ENCODE measurements at places on chromosomes 6 and 20.

DNA sequence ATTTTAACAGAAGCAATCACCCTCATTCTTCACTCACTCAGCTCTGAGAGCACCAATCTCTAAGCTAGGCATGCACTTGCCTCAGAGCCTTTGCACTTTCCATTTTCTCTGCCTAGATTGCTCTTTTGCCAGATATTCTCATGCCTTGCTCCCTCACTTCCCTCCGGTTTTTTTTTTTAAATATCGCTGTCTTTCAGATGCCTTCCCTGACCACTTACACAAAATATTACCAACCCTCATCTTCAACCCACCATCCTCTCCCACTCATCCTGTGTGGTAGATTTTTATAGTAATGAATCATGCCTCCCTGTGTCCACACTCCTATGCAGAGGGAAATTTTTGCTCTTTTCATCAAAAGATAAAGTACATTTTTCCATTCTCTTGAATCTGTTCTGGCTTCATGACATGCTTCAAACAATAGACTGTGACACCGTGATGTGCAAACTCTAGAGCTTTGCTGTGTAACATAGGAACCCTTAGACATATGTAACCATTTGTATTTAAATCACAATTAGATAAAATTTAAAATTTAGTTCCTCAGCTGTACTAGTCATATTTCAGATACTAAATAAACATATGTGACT lies 437.1 kb downstream of the UTRN start:
- peak; percentile 36 for ATAC-seq

GRCh38 chr20:1955217-1955616 lies 38.6 kb downstream of the PDYN start:
- ATAC-seq, result no peak

DNA sequence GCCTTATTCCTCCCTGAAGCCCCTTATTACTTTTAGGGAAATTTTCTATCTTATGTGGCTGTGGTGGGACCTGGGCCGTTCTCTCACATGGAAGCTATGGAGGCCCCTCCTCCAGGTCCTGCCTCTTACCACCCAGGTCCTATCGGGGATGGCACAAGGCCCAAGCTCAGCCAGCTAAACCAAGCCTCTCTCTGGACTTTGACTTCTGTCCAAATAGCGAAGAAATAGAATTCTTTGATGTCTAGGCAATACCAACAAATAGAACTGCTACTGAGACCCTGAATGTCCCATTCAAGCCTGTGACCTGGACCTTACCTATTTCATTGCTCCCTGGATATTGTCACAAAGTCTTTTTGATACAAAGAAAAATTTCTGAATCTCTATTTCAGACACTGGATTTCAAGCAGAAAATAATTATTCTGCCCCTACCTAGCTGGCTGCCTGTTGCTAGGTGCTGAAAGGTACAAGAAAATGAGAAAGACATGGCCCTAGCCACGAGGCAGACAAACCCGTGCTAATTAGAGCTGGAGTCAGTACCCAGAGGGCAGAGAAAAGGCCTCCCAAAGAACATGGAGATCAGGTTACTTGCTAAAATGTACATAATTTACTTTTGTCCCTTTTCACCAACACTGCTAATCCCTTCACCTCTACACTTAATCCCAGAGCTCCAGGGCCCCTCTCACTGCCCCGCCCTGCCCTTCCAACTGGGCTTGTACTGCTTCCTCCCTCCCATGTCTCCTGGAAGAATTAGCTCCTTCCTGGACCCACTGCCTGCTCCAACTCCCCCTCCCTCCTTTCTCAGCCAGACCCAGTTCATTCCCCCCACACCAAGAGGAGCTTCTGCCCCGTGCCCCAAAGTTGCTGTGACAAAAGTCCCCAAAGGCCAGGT lies 15.5 kb upstream of the NNAT start:
- ATAC-seq, result no peak

DNA sequence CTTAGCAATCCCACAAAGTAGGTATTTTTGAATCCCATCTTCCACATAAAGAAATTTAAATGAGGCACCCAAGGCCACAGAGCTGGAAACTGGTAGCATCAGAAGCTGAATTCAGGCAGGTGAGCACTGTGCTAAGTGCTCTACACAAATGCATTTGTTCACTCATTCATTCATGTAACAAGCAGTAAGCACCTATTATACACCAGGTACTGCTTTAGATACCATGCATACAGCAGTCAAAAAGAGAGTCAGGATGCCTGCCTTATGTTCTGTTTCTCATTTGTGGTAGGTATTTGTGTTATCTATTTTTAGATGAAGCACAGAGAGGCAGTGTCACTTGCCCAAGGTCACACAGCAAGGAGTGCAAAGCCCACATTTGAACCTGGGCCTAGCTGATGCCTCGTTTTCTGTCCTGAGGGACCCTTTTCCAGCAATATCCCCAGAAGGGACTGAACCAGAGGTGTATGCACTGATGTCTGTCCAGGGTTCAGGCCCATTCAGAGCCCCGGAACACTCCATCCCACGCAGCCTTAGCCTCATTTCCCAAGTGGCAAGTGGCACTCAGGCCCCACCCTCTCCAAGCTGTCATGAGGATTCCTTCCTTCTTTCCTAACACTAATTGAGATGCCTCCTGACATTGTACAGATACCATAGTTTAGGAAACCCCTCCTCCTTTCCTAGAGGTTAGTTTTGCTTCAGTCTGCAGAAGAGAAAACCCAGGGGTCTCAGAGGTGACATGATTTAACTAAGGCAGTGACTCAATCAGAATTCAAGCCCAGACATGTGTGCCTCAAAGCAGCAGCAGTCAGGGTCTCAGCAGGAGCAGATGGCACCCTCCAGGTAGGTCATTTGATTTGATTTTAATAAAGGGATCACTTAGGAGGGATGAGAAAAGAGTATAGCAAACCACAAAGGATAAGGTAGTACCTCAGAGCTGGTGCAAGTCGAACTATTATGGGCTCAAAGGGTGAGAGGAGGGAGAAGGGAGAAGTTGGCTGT lies 61.2 kb upstream of the SIRPA start:
- no peak for ATAC-seq

DNA sequence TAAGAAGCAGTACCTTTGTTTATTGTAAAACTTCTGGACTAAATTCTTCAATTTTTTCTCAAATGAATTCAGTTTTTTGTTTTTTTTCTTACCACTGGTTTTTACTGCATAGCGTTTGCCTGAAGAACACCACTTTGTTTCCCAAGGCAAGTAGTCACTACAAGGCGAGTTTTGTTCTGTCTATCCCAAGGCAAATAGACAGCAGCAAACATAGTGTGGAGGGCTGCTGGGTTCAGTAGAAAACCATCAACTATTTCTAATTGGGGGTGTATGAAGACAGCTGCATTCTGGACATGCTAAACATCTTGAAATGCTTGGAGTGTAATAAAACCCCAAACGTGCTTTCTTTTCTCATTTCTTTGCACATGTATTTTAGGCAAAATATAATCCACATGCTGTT lies 197.4 kb downstream of the ESR1 start:
- ATAC-seq, result no peak

DNA sequence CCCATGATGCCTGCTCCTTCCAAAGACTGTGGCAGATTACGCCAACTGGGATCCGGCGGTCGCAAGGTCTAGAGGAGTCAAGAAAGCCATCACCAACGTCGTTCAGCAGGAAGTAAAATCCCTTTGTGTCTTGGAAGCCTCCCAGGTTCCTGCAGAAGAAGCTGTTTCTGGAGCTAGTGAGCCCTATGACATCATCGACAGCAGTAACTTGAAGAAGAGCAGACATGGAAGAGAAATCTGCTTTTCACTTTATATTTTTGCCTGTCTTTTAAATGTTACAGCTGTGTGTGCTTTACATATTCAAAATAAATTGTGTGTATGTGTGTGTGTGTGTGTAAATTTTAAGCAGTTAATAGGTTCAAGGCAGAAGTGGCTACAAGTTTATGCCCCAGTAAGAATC lies 7.4 kb upstream of the OR2H2 start:
- ATAC-seq, result no peak

Data from activated T-helper 17 cell treated with anti-CD3 and anti-CD28 coated beads, Interleukin-2, amount 50 U/mL, for 72 hours (primary cell).